Vagina (tissue), 2 donors: ENCODE measurements at places on chromosomes 6 and 20. TPM values are rescaled to one million over a fixed set of nuclear protein-coding genes. Genes with fewer than 3 reads are reported as not detected.

GRCh38 chr6:96450082-96450769 lies 71.4 kb upstream of the UFL1 start:
- no peak overlapping the region for H3K4me3 ChIP-seq
- no peaks in the 10 kb centered on the region for H3K27me3 ChIP-seq
- H3K27ac ChIP-seq: no peak overlapping the region
- H3K4me1 ChIP-seq: no peaks in the 10 kb centered on the region
- DNase-seq: no peak

DNA sequence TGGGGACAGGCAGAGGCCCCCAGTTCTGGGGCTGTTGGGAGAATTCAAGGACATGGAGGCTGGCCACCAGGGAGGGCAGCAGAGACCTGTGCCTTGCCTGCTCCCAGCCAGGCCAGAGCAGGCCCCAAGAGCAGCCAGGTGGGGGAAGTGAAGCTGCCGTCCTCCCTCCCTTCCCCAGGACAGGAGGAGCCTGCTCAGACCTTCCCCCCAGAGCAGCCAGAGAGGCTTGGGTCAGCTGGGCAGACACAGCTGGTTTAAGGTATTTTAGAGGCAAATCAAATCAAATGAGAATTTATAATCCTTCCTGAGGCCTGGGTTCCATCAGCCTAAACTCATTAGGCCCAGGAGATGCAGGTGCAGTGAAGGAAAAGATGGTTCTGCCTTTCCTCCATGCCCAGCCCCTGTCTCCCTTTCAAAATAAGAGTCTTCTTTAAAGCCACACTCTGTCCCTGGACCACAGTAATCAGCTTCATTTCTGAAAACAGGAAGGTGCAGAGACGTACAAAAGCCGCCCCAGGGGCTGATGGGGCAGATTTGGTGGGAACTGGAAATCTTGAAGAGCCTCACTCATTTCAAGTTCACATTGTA lies 21.7 kb downstream of the BMP7 start:
- DNase-seq: no peak
- no peaks in the 10 kb centered on the region for H3K27me3 ChIP-seq
- no peak overlapping the region for H3K27ac ChIP-seq
- no peak overlapping the region for H3K4me3 ChIP-seq

GRCh38 chr20:59006864-59007664 lies at the start of gene CTSZ:
Gene CTSZ, minus strand, starts transcription at chr20:59007254. Its CDS starts 126 bp downstream, at chr20:59007128.
- no peaks in the 10 kb centered on the region for H3K27me3 ChIP-seq
- peaks cover 53% of the 10 kb centered on the region for H3K4me1 ChIP-seq
- no peaks in the 10 kb centered on the region for H3K36me3 ChIP-seq

GRCh38 chr6:156421933-156422332 lies 355.2 kb upstream of the ARID1B start:
- H3K4me3 ChIP-seq: no peak overlapping the region
- DNase-seq: no peak
- no peaks in the 10 kb centered on the region for H3K27me3 ChIP-seq
- no peak overlapping the region for H3K27ac ChIP-seq
- no peaks in the 10 kb centered on the region for H3K36me3 ChIP-seq
- H3K4me1 ChIP-seq: no peaks in the 10 kb centered on the region

GRCh38 chr20:34875642-34876405 lies 588 bp upstream of the ACSS2 start:
- peak overlapping the region; percentile 91 for H3K4me3 ChIP-seq
- DNase-seq: peak; percentile 100
- no peaks in the 10 kb centered on the region for H3K36me3 ChIP-seq
- peaks cover 69% of the 10 kb centered on the region for H3K4me1 ChIP-seq
- no peaks in the 10 kb centered on the region for H3K27me3 ChIP-seq

DNA sequence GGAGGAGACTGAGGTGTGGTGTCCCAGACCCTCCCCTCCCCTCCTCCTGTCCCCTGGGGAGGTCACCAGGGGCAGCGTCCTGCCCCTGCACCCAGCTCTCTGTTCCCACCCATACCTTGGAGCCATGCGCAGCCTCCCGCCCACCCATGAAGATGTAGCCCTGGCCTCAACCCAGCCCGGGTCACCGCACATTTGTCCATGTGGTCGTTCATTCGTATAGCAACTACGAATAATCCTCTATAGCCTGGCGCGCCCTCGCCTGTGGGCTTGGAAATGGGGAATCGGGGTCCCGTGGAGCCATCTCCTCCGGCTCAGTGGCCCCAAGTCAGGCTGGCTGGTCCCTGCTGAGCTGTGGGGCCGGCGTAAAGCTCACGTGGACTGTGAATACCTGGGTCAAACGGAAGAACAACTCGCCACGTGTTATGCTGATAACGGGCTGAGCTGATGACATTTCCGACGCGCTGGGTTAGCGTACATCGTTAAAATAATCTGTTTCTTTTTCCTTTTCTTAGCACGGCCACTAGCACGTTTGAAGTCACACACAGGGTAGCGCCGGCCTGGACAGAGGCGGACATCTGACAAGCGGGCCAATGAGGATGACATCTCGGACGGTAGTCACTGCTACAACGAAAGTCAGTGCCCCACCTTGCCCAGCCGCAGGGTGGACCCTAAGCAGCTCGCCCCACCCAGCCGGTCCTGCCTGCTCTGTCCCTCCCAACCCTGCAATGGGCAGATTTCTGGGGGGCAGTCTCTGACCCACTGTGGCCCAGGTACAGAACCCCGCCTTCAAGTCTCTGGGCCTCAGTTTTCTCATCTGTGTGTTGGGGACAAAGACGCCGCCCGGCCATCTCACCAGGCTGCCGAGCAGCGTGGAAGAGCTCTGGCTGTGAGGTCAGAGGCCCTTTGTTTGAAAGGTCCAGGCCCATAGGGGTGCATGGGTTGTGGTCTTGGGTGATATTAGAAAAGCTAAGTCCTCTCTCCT lies 19.8 kb upstream of the RBBP8NL start:
- no peak overlapping the region for H3K4me3 ChIP-seq
- no peaks in the 10 kb centered on the region for H3K4me1 ChIP-seq
- H3K36me3 ChIP-seq: no peaks in the 10 kb centered on the region
- no peak for DNase-seq
- no peak overlapping the region for H3K27ac ChIP-seq

DNA sequence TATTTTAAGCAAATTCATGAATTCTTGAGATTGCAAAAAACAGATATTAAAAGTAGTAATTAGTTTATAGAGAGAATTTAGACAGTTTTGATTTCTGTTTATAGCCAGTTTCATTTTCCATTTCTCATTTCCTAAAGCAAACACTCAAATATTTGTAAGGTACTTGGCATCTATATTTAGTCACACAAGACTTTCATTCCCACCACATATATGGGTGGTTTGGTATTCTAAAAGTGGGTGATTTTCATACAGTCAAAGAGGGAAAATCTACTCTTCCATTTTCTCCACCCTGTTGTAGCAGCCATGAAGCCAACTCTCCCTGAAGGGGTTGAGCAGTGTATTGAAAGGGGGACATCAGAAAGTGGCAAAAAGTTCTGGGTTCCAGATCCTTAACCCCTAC lies 181.1 kb upstream of the SUPT3H start:
- no peak overlapping the region for H3K27ac ChIP-seq
- H3K27me3 ChIP-seq: no peaks in the 10 kb centered on the region
- no peak overlapping the region for H3K4me3 ChIP-seq
- H3K4me1 ChIP-seq: peaks cover 17% of the 10 kb centered on the region

- H3K4me1 ChIP-seq: peaks cover 8% of the 10 kb centered on the region
- H3K27ac ChIP-seq: no peak overlapping the region
- H3K36me3 ChIP-seq: no peaks in the 10 kb centered on the region
- no peak overlapping the region for H3K4me3 ChIP-seq
- DNase-seq: no peak
Observed at GRCh38 chr6:15754035-15754705, 91.3 kb upstream of the DTNBP1 start.

GRCh38 chr6:107819964-107820337 lies 4.2 kb downstream of the SCML4 start:
- no peaks in the 10 kb centered on the region for H3K27me3 ChIP-seq
- no peak overlapping the region for H3K27ac ChIP-seq
- DNase-seq: no peak
- peak overlapping the region; percentile 21 for H3K4me3 ChIP-seq

- no peak for DNase-seq
- no peaks in the 10 kb centered on the region for H3K36me3 ChIP-seq
- H3K27ac ChIP-seq: peak overlapping the region; percentile 99
Observed at GRCh38 chr6:33312361-33313104, 1.3 kb downstream of the TAPBP start.

GRCh38 chr6:3466488-3467219 lies 9.8 kb upstream of the SLC22A23 start:
- DNase-seq: no peak
- no peak overlapping the region for H3K27ac ChIP-seq
- no peaks in the 10 kb centered on the region for H3K27me3 ChIP-seq
- no peak overlapping the region for H3K4me3 ChIP-seq
- no peaks in the 10 kb centered on the region for H3K36me3 ChIP-seq

DNA sequence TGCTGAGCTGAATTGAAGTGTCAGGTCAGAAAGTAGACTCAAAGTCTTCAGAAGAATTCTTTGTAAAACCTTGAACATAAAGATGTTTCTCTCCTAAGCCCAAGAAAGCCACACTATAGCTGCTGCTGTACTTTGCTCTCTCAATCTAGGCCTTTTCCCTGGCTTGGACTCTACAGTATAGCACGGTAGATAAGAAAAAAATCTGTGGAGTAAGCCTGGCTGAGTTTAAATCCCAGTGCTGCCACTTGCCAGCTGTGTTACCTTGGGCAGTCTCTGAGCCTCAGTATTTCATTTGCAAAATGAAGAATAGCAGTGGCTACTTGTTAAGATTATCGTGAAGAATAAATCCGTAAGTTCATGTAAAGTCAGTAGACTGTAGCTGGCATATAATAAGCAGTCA lies 53.3 kb upstream of the UFL1 start:
- no peak overlapping the region for H3K27ac ChIP-seq
- no peaks in the 10 kb centered on the region for H3K27me3 ChIP-seq
- H3K4me1 ChIP-seq: no peaks in the 10 kb centered on the region
- DNase-seq: no peak

- no peaks in the 10 kb centered on the region for H3K36me3 ChIP-seq
- no peak overlapping the region for H3K4me3 ChIP-seq
- DNase-seq: no peak
- H3K4me1 ChIP-seq: peaks cover 8% of the 10 kb centered on the region
- H3K27ac ChIP-seq: no peak overlapping the region
- H3K27me3 ChIP-seq: no peaks in the 10 kb centered on the region
Observed at GRCh38 chr20:38649275-38649891, 47.8 kb downstream of the ARHGAP40 start.

GRCh38 chr6:89951574-89952104 lies 57.4 kb downstream of the GJA10 start:
- no peak overlapping the region for H3K27ac ChIP-seq
- no peak overlapping the region for H3K4me3 ChIP-seq
- H3K36me3 ChIP-seq: no peaks in the 10 kb centered on the region
- no peaks in the 10 kb centered on the region for H3K27me3 ChIP-seq
- no peaks in the 10 kb centered on the region for H3K4me1 ChIP-seq

DNA sequence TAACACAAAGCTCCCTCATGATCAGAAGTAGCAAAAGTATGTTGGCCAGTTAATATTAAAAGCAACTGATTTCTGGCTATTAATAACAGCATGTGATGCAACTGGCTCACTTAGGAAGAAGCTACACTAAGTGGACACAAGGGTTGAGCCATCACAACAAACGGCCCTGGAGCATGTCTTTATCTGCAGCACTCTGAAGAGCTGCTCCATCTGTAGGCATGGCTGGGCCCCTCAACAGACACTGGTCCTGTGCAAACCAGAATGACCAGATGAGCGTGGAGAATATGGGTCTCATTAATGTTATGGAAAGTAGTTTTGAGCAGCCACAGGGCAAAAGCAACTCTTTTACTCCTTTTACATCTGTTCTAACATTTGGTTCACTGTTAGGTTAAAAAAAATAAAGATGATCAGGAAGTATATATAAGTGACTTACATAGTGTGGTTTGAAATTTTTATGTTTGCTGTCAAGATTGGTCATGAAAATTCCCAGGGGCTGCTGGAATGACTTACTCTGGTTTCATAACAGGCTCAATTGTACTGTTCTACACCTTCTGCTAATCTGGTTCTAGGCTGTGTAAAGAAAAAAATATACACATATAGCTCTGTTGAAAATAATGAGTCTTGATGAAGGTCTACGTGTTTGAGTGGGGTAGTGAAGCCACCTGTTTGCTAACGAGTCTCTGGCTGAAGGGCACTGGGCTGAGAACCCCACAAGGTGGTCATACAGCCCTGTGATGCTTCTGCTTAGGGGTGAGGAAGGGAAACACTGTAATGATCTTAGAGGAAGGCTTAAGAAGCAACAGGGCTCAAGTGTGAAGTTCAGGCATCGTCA lies 58.1 kb downstream of the INSM1 start:
- no peaks in the 10 kb centered on the region for H3K4me1 ChIP-seq
- no peak overlapping the region for H3K27ac ChIP-seq
- no peaks in the 10 kb centered on the region for H3K27me3 ChIP-seq

DNA sequence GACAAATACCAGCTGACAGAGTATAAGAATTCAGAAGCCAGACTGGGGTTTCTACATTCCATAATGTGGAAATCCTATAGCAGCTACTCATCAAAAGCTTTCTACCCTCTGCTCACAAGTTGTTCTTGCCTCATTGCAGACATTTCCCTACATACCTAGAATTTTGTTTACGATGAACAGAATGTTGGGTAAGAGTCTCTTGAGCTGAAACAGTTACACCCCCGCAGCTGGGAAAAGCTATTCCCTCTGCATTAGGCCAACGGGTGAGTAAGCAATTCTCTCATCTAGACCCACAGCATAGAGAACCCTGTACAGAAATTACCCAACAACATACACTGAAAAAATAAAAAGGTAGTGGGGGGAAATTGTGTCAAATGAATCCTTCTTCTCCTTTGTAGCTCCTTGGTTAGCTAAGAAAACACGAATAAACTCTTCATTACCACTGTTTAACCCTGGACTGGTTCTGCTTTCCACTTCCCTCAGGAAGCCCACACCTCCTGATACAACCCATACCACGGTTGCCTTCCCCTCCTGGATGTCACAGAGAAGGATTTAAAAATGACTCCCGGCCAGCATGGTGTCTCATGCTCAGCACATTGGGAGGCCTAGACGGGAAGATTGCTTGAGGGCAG lies 215.0 kb upstream of the SHLD1 start:
- no peak overlapping the region for H3K4me3 ChIP-seq
- DNase-seq: no peak
- no peaks in the 10 kb centered on the region for H3K4me1 ChIP-seq
- H3K36me3 ChIP-seq: no peaks in the 10 kb centered on the region
- no peaks in the 10 kb centered on the region for H3K27me3 ChIP-seq
- H3K27ac ChIP-seq: no peak overlapping the region

The TREM1 gene
- total RNA-seq: 0.98 TPM

The SOD2 gene
- total RNA-seq: 597 TPM

The EPHA7 gene
- 2.7 TPM for total RNA-seq

The PGBD1 gene
- 5.2 TPM for total RNA-seq

The GRM4 gene
- not detected for total RNA-seq

The TTK gene
- 2.5 TPM for total RNA-seq

The PI16 gene
- 88.6 TPM for total RNA-seq

The GRM1 gene
- not detected for total RNA-seq

The GCNT2 gene
- total RNA-seq: 17.2 TPM

The LRP11 gene
- total RNA-seq: 35.1 TPM
